Adipocyte (in vitro differentiated cells): ENCODE measurements at places on chromosomes 6 and 20.

GRCh38 chr20:49656304-49656703, 57.4 kb downstream of the B4GALT5 start:
- peak; percentile 21 for DNase-seq

GRCh38 chr6:134810402-134810801, 139.5 kb downstream of the ALDH8A1 start:
- no peak for DNase-seq

GRCh38 chr6:48691420-48691819, 580.4 kb upstream of the PTCHD4 start:
- no peak for DNase-seq

DNA sequence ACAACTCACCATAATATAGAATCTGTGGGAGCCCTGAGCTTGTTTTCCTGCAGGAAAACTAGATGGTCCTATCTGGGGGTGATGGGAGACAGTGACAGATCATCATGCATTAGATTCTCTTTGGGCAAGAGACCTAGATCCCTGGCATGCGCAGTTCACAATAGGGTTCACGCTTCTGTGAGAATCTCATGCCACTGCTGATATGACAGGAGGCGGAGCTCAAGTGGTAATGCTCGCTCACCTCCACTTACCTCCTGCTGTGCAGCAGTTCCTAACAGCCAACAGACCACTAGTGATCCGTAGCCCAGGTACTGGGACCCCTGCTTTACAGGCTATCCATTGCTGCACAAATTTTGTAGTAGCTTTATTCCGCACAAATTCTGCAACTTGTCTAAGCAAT, 84.5 kb downstream of the HIVEP2 start:
- no peak for DNase-seq

GRCh38 chr6:11682561-11682975, 96.0 kb downstream of the ADTRP start:
- peak; percentile 5 for DNase-seq

DNA sequence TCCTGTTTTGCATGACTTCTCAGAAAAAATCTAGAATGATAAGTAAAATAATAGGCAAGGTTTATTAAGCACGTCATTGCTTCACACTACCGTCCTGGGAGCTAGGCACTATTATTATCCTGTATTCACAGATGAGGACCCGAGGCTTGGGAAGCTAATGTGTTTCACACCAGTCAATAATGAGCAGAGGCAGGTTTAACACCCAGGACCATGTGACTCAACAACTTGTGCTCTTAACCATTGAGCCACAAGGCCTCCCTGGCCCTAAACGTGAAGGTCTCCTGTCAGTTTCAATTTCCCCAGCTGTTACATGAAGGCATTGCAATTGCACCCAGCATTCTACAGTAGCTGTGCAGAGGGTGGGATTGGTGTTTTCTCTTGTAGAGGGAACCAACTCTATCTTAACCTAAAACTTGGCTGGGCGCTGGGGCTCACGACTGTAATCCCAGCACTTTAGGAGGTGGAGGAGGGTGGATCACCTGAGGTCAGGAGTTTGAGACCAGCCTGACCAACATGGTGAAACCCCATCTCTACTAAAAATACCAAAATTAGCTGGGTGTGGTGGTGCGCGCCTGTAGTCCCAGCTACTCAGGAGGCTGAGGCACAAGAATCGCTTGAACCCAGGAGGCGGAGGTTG, 191.2 kb downstream of the BCAS1 start:
- no peak for DNase-seq

DNA sequence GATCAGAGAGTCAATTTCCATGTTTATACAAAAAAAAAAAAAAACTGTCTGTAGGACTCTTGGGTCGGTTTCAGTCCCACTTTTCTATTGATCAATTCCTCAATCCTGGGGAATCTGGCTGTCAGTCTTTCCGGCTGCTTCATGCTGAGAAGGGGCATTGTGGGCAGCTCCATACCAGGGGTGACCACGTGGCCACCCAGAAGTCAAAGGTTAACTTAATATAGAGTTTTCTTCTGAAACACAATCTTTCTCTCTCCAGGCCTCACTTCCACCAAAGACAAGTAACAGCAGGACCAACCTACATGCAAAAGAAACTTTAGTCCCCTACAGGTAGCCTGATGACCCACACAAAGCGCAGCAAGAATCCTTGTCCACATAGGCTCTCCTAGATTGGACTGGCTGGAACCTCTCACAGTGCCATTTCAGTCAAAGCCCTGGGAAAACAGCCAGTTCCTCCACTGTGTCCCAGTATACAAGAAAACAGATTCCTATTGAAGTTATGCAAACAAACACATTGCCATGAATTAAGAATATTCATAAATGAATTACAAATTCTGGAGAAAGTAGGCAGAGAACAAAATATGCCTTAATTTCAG, 18.5 kb upstream of the SERPINB9 start:
- no peak for DNase-seq

DNA sequence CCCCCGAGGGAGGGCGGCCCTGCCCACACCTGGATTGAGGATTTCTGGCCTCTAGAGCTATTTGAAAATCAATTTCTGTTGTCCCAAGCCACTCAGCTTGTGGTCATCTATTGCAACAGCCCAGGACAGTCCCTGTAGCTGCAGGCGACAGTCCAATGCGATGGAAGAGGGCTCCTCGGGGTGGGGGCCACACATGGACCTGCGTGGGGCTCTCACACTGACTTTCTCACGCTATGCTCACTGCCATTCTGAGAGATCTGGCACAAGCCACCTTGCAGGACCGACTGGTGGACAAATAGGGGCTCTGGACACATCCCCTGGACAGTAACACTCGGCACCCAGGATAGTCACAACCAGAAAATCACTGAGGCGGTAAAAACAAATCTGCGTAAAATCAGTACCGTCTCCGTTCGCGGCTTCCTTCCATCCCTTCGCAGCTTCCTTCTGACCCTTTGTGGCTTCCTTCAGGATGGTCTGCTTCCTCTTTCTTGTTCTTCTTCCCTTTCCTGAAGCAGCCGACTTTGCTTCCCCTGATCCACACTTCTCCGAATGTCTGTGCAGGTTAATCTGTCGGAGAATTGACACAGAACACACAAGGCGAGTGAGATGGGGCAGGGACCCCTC, 21.8 kb downstream of the CTCFL start:
- DNase-seq = no peak

GRCh38 chr6:134870677-134871498, 79.0 kb downstream of the ALDH8A1 start:
- DNase-seq = no peak

- no peak for DNase-seq
Observed at GRCh38 chr6:108027594-108027993, 46.9 kb downstream of the OSTM1 start.

GRCh38 chr6:109406196-109406595, 23.9 kb upstream of the CD164 start:
- peak; percentile 78 for DNase-seq

DNA sequence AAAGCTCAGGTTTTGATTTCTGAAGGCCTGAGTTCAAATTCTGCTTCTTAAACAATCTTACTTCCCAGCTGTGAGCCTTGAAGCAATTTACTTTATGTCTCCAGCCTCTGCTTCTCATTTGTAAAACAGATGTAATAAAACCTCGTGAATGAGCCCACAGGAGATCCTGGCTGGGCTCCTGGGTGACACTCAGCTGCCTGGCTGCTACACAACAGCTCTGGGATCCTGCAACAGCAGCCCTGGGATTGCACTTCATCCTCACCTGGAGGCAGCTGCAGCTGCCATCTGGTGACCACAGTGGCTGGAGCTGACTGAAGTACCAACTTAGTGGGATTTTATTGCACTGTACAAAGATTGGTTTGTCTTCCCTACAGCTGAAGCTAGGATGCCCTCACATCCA, 98.6 kb downstream of the NDUFAF5 start:
- DNase-seq = no peak

GRCh38 chr6:144551339-144551738, 266.2 kb downstream of the UTRN start:
- no peak for DNase-seq

DNA sequence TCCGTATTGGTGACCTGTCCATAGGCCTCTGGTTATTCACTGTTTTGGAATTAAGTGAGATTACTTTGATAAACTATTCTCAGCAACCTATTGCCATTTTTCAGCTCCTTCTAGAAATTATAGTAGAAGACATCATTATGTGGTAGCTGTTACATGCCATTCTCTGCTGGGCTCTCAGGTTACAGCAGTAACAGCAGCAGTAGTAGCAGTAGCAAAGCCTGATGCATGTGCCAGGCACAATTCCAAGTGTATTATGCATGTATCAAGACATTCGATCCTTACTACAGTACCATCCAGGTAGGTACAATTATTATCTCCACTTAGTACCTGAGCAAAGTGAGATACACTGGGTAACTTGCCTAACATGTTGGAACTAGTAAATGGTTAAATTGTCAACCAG, 74.3 kb downstream of the RPS12 start:
- DNase-seq = peak; percentile 23

DNA sequence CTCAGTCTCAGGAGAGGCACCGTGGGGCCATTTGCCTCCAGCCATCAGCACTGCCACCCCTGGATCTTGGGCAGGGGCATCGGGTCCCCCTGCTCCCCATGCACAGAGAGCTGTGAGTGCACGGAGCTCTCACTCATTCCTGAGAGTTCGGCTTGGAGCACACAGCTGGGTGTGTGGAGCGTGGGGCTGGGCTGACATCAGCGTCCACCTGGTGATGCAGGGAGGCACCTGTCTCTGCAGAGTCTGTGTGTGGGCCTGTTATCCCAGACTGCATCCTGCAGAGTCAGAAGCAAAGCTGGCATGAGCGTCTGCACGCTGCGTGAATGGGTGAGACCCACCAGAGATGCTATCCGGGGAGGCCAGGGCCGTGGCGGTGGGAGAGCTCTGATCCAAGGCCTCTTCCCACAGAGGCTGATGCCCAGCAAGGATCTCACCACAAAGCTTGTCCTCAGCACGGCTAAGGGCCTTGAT, 248.8 kb upstream of the AFDN start:
- no peak for DNase-seq

DNA sequence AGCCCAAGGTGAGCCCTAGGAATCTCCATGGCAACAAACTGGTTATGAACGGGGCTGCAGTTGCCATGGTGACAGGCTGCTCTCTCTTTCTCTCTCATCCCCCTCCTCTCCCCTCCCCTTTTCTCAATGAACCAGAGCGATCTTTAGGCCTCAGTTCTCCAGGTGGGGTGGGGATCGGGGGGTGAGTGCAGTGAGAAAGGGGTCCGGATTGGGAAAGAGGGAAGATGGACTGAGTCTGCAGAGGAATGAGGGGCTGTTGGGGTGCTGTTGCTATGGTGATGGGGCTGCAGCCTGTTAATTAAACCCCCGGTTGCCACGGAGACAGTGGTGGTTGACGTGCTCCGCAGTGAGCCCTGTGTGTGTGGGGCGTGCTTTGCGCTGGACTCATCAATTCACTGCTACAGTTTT, 3.6 kb upstream of the SLC12A5 start:
- no peak for DNase-seq

DNA sequence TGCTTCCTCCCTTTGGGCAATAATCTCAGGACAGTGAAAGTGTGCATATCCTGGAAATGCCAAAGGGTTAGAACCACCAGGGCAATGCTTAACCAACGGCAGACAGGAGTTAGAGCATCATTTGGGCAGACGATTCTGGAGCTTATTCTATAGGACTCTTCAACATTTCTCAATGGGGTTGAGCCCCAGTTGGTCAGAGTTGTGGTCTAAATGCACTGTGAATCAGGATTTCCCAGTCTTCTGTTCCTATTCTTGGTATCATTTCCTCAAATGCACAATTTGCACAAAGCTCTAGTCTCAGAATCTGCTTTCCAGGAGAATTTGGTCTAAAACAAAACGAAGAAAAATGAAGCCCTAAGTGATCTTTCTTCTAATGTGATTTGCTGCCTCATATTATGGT, 389.6 kb upstream of the JAG1 start:
- DNase-seq = no peak

DNA sequence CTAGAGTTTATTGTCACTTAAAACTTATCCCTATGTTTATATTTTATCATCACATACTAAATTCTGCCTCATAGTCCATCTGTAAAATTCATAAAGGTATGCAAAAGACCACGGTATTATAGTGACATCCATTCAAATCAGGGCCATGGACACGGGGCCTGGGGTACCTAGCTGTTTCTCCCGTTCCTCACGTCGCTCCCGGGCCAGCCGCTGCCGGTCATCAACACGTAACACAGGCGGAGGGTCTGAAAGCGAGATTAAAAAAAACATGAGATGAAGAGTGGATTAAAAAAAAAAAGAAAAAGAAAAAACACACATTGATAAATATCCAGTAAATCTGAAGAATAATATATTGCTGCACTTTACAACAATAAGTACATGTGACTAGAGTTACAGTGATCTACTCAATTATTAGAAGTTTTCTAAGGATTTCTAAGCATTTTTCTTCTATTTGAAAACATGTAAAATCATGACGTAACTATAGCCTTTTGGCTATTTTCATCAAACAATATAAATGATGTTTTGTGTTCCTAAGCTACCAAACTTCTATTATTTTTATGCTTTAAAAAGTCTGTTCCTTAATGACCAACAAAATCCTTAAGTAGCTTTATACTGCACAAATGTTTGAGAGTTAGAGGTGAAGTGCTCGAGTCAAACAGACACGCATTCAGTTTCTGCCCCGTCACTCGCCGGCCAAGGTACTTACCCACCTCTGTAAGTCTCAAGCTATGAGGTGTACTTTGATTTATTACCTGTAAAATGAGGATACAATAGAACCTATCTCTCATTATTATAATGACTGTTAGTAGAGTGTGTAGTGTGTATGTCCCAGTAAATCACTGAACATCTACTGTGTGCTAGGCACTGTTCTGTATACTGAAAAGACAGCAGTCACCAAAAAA, 122.1 kb upstream of the BCLAF1 start:
- DNase-seq = no peak

DNA sequence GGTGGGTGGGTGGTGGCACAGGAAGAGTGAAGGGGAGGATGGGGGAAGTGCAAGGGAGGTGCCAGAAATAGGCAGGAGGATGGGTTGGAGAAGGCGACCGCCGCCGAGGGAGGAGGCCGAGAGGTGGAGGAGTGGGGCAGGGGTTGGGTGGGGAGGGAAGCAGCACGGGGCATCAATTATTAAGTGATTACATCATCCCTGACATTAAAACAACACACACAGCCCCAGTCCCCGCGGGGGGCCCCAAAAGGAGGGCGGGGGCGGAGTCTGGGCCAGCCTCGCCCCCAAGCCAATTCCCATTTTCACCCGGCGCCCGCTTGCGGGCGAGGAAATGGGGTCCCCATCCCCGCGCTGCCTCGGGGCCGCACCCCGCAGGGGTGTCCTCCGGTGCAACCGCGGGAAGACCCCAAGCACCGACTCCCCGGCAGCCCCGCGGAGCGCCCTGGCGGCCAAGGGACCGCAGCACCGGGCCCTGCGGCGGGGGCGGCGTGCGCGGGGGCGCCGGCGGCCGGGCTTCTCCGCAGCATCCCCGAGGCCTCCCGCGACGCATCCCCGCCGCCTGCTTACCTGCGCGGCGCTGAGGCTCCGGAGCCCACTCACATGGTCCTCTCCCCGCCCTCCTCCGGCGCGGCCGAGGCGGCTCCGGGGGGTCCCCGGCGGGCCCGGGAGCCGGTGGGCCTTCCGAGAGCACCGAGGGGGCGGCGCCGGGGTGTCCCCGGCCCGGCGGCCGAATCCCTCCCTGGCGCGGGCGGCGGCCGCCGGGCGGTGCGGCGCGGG, 663 bp downstream of the FYN start:
- DNase-seq = peak; percentile 75

DNA sequence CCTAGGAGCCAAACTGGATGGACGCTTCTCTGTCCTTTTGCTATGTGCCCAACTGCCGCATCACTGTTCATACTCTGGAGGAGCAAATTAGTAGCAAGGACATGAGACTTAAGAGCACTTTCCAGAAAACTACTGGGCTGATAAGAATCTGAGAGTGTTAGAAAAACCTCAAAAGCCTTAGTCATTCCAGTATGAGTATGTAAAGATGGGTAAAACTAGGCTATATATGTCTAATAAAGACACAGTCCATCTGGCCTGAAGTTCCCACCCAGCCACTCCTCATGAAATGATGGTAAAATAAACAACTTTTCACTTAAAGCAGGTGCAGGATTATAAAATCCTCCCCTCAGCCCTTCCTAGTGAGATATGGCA, 30.6 kb downstream of the SHLD1 start:
- no peak for DNase-seq
